ENCODE measurements at places on chromosomes 16 and 17.

GRCh38 chr17:40095944-40096791 lies 4.2 kb downstream of the NR1D1 start:
- no peak for DNase-seq

- DNase-seq = peak; percentile 77
These were observed 878 bp downstream of the HEXIM1 start for GRCh38 chr17:45149037-45149668.

DNA sequence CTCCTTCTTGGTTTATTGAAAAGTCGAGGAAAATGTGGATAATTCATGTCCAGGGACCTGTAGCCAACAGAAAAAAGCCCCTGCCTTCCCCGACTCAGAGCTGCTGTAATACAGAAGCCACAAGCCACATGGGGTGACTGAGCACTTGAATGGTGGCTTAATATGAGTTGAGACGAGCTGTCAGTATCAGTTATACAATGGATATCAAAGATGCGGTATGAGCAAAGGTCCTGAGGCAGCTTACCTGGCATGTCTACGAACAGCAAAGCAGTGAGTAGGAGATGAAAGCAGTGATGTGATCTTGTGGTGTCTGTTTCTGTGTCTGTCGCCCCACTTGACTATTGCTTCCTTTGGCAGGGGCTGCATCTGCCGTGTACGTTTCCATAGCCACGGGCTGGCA lies 12.2 kb upstream of the RMI2 start:
- DNase-seq = no peak

GRCh38 chr16:4371357-4372000 lies at the start of gene VASN:
TSS of gene VASN (plus strand) at chr16:4371848. CDS start at chr16:4380878, 9,030 bp downstream.
- peak; percentile 74 for DNase-seq

DNA sequence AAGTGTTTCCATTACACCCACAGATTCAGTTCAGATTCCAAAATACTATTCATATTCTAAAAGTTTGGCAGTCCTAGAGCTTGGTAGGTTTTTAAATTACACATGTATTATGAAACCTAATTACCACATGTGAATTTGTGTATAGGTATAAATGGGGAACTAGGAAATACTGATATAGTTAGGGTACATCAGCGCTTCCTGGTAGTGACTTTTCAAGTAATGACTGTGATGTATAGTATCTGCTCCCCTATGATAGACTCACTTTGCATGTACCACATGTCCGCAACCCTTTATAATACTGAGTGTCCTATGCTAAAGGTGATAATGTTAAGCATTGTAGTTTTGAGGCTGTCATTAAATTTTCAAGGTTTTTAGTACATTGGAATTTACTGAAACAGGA lies 22.9 kb downstream of the CDK12 start:
- DNase-seq = no peak

DNA sequence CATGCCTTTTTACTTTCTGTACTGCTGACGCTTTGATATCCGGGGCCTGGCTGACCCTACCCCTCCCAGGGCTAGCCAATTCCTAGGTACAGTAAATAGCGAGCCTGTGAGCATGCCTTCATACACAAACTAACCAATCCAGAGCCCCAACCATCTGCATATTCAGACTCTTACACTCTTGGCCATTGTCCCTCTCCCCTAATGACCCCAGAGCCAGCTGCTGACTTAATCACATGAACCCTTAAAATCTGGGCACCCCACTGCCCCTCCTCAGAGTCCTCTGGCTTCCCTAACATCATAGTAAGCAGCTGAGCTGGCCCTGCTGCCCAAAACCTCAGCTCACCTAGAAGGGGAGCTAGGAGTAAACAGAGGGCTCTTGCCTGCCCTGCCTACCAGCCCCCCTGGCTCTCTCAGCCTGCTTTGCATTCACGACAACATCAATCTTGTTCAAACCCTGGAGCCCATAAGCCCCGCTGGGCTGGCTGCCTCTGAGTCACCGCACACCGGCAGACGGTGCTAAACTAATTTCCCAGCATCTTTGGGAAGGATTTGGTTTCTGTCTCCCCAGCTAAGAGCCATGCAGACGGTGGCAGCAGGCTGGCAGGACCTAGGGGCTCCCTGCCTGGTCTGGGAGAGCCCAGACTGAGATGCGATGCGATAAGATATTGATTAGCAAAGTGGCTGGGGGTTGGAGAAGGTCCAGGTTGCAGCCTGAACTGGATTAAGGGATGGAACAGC lies 63.2 kb downstream of the CLEC19A start:
- no peak for DNase-seq

DNA sequence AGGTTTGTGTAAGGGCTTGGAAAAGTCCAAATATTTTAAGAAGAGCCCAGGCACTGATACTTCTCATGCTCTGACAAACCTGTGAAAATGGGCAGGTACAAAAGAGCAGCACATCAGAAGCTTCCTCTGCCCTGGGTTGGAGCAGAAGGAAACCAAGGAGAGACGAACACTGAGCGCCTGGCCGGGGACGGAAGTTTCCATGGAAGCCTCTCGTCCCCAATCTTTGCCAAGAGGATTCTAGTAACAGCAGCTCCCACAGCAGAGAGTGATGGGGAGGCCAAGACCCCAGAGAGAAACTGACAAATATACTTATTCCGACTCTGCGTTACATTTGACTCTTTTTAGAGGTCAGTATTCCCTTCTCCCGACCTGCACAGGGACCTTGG lies 268.5 kb downstream of the C16orf95 start:
- DNase-seq = no peak

DNA sequence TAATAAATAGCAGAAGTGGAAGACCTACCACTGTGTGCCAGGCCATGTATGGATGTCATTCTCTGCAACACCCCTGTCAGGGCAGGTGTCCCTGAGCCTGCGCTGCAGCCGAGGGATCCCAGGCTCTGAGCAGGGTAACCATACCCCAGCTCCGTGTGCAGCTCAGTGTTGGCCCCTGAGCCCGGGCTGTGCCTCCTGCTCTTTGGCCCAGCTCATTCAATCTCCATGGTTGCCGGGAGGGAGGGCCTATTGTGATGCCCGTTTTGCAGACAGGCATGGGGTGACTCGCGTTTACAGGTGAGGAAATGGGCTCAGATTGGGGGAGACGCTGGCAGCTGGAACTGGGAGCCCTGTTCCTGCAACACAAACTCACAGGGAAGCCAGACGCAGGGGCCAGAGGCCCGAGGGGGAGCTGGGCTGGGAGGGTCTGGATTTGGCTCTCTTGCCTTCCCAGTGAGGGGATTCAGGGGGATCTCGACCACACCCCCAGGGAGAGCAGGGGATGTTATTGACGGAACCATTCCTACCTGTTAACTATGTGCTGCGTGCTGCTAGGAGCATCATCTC lies 190.5 kb downstream of the IRF8 start:
- DNase-seq = no peak

GRCh38 chr17:2949469-2950044 lies 113.8 kb downstream of the OR1D5 start:
- peak; percentile 59 for DNase-seq

GRCh38 chr17:11241611-11242226 lies 706 bp downstream of the SHISA6 start:
- DNase-seq = no peak

DNA sequence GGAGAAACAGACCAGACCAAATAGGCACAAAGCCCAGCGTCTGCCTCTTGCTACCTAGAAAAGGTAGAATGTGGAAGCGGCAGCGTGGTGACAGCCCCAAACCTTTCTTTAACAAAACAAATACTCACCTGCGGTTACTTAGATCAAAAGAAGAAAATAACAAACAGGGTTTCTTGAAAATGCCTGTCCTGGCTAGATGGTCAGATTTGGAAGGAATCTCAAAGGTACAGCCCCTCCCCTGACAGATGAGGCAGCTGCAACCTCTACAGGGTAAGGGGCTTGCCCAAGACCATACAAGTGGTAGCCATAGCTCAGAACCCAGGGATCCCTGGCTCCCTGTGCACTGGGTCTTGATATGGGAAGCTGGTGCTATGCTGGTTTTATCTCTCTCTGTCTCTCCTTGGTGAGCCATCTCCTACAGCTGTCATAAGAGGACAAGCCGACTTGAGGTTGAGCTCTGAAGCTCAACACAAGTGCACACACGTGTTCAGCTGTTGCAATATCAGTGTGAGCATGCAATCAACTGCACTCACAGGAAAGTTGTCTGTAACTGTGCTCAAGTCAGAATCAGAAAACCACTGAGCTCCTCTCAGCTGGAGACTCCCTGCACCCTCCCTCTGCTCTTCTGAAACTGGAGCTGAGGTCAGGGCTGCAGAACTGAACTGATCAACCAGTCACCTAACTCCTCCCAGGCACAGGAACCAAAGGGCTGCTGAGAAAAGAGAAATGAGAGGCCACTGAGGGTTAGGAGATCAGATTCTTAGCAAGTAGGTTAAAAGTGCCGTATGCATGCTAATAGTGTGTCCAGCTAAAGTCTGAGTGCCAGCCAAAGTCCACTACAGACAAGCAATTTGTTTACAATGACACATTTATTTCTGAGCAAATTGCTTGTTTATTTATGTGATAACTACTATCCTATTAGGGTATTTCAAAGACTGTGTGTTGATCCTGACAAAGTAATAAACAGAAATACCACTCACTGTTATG lies 6.1 kb upstream of the RNF157 start:
- peak; percentile 69 for DNase-seq

GRCh38 chr17:7355053-7355452 lies at the start of gene TMEM95:
TSS of gene TMEM95 (plus strand) at chr17:7355156. CDS start at chr17:7355205, 49 bp downstream.
- DNase-seq = peak; percentile 53
